Right lobe of liver (tissue), 6 donors: ENCODE measurements at places on chromosomes 3 and 15.

DNA sequence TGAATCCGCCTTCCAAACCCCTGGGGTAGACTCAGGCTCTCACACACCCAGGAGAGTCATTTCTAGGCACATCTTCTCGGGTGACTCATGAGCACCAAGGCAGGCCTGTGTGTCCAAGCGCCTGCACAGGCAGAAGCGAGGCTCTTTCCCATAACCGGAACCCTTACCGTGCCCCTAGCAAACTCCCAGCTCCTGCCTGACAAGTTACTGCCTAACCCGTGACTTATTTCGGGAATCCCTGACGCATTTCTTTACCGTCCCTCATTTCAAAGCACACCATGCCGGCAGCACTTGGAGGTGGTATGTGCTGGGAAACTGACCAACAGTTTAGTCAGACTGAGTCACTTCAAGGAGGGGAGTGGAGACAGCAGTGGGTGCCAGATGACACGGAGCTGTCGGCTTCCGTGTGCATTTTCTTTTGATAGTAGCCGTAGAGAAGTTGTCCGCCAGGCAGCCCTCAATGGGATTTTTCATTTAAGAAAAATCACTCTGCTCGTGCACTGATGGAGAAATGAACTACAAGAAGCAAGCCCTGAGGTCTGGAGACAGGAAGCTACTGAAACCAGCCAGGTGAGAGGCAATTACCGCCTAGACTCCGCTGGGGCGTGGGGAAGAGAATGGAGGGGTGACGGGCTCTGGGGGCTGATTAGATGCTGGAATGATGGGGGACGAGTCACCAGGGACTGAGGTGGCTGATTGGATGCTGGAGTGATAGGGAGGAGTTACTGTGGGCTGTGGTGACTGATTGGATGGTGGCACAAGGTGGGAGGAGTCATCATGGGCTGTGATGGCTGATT lies 17.3 kb upstream of the HRH1 start:
- H3K4me1 ChIP-seq: no peaks in the 10 kb centered on the region
- H3K36me3 ChIP-seq: no peaks in the 10 kb centered on the region
- no peaks in the 10 kb centered on the region for H3K27me3 ChIP-seq
- no peak overlapping the region for H3K4me3 ChIP-seq

- no peak overlapping the region for H3K4me3 ChIP-seq
- H3K27me3 ChIP-seq: no peaks in the 10 kb centered on the region
- no peak for DNase-seq
- no peaks in the 10 kb centered on the region for H3K36me3 ChIP-seq
- no peaks in the 10 kb centered on the region for H3K4me1 ChIP-seq
- H3K27ac ChIP-seq: no peak overlapping the region
These were observed 202.6 kb downstream of the VGLL3 start for GRCh38 chr3:86788371-86788770.

- H3K4me3 ChIP-seq: no peak overlapping the region
- H3K27ac ChIP-seq: no peak overlapping the region
- no peak for DNase-seq
- no peaks in the 10 kb centered on the region for H3K36me3 ChIP-seq
These were observed 47.6 kb downstream of the ALDH1A2 start for GRCh38 chr15:58017869-58018268.

DNA sequence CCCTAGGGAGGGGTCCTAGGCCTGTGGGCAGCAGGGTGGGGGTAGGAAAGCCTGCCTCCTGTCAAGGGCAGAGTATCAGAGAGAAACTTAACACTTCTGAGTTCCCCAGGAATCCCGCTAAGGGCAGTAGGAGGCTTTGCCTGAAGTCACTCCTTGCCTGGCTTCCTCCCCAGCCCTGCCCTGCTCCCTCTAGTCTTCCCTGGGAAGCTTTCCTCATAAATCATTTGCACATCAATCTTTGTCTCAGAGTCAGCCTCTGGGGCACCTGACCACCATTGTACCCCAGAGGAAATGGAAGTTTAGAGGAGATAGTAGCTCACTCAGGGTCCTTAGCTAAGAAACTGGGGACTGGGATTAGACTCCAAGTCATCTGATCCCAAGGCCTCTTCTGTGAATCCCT lies 129.4 kb upstream of the TLE3 start:
- H3K27me3 ChIP-seq: no peaks in the 10 kb centered on the region
- H3K36me3 ChIP-seq: no peaks in the 10 kb centered on the region
- H3K27ac ChIP-seq: no peak overlapping the region
- H3K4me3 ChIP-seq: no peak overlapping the region

DNA sequence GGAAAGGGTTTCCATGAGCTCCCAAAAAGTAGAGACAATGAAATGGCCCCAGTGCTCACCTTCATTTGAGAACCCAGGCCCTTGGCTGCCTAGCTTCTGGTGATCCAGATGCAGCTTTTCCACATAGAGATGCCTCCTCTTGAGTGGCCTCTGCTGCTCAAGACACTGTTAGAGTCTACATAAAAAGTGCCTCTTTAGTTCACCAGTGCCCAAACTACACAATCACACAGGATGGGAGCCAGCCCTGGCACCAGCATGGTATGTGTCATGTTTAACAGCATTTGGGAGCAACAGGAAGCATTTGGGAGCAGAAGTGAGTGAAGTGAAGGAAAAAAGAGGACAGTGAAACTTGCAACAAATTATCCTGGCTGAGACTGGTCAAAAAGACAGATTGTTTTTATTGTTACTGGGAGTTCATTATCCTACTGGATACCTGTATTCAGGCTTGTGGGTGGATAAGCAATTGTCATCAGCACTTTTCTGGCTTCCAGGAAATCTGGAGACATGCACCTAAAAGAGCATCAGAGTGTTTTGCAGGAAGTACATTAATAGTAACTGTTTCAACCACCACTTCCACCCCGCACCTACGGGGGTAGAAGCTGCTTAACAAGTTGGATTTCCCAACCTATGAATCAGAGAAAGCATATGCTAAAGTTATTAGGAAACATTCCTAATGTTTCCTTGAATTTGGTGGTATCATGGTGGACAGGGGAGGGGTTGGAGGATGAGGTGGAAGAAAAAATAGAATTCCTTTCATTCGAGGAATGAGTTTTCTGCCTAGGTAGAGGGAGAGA lies 416.2 kb downstream of the IGSF11 start:
- no peaks in the 10 kb centered on the region for H3K4me1 ChIP-seq
- no peak overlapping the region for H3K27ac ChIP-seq
- DNase-seq: no peak
- no peak overlapping the region for H3K4me3 ChIP-seq
- no peaks in the 10 kb centered on the region for H3K36me3 ChIP-seq

- DNase-seq: no peak
- no peak overlapping the region for H3K27ac ChIP-seq
- H3K4me3 ChIP-seq: no peak overlapping the region
- H3K27me3 ChIP-seq: no peaks in the 10 kb centered on the region
- no peaks in the 10 kb centered on the region for H3K4me1 ChIP-seq
These were observed 9.7 kb downstream of the APH1B start for GRCh38 chr15:63287109-63287508.

- H3K27me3 ChIP-seq: no peaks in the 10 kb centered on the region
- no peaks in the 10 kb centered on the region for H3K4me1 ChIP-seq
- no peak overlapping the region for H3K4me3 ChIP-seq
- no peak overlapping the region for H3K27ac ChIP-seq
- DNase-seq: no peak
These were observed 13.1 kb upstream of the ETV5 start for GRCh38 chr3:186121968-186122367.

- H3K4me1 ChIP-seq: no peaks in the 10 kb centered on the region
- DNase-seq: no peak
These were observed 175.5 kb downstream of the ADAMTS17 start for GRCh38 chr15:100166313-100166712.

DNA sequence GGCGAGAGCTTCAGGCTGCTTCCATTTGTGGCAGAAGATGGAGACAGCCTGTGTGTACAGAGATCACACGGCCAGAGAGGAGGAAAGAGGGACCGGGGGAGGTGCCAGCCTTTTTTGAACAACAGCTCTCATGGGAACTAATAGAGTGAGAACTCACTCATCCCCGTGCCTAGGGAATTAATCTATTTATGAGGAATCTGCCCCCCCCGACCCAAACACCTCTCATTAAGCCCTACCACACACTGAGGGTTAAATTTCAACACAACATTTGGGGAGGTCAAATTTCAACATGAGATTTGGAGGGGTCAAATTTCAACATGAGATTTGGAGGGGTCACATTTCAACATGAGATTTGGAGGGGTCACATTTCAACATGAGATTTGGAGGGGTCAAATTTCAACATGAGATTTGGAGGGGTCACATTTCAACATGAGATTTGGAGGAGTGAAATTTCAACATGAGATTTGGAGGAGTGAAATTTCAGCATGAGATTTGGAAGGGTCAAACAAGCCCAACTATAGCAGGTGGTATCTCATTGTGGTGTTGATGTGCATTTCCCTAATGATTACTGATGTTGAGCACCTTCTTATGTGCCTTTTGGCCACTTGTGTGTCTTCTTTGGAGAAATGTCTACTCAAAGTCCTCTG lies 20.6 kb upstream of the RFTN1 start:
- DNase-seq: no peak
- no peak overlapping the region for H3K4me3 ChIP-seq
- no peaks in the 10 kb centered on the region for H3K4me1 ChIP-seq
- H3K27me3 ChIP-seq: no peaks in the 10 kb centered on the region
- peak overlapping the region; percentile 41 for H3K27ac ChIP-seq

DNA sequence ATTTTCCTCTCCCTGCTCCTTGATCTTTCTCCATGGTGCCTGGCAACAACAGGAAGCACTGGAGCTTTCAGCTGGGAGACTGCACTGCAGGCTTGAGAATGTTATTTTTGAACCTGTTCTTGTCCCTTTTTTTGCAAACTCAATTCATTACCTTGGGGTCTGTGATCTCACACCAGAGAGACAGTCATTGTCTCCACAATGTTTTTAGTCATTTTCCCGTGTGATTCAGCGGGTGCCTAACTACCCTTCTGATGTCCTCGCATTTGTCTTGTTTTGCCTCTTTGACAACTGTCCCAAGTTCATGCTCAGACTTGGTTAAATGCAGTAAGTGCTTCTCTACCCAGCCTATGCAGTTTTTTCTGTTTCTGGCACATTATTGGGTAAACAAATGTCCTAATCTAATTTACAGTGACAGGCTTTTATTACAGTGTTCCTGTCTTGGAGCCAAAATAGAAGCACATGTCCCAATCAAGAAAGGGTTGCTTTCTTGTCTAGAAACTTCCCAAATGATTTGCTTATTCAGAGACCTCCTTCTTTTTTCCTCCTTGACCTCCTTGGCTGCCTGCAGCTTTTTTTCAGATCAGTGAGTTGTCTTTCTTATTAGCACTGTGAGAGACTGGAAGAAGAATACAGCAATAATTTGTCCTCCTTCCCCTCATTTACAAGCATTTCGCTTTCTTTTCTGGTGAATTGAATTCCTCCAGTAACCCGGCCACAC lies 162.4 kb downstream of the NSUN3 start:
- no peak for DNase-seq
- no peaks in the 10 kb centered on the region for H3K4me1 ChIP-seq
- H3K36me3 ChIP-seq: no peaks in the 10 kb centered on the region
- no peaks in the 10 kb centered on the region for H3K27me3 ChIP-seq

DNA sequence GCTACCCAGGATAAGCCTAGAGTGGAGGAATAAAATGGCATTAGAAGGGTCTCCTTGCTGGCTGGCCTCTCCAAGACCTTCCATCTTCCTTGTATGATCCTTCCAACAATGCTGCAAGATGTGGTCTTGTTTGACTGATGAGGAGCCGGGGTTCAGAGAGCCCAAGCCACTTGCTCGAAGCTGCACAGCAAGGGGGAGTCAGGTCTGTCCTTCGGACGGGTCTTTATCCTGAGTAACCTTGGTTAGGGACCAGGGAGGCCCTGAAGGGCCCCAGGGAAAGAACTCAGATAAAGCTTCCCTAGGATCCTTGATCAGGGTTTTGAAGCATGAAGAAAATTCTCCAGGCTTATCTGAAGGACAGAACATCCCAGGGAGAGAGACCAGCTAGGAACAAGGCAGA lies 7.0 kb upstream of the DNAJB8 start:
- no peaks in the 10 kb centered on the region for H3K4me1 ChIP-seq
- no peak overlapping the region for H3K27ac ChIP-seq
- no peaks in the 10 kb centered on the region for H3K36me3 ChIP-seq
- H3K4me3 ChIP-seq: no peak overlapping the region
- no peak for DNase-seq

DNA sequence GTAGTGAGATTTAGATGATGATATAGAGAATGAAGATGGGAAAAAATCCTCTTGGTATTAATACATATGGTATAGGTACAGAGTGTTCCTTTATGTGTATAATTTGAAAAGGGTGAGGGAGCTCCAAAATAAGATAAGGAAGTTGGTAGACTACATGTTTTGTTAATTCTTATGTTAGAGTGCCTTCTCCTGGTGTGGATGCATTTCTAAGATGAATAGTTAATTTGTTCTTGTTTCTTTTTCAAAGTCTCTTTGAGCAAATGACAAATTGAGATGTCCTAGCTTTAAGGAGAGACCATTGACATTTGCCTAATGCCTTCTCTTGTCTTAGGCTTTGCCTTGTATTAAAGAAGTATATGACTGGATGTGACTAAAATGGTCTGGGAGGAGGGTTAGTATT lies 34.1 kb downstream of the AKAP13 start:
- peak overlapping the region; percentile 7 for H3K27ac ChIP-seq
- H3K4me3 ChIP-seq: no peak overlapping the region
- no peaks in the 10 kb centered on the region for H3K36me3 ChIP-seq
- H3K4me1 ChIP-seq: peaks cover 8% of the 10 kb centered on the region
- no peak for DNase-seq

DNA sequence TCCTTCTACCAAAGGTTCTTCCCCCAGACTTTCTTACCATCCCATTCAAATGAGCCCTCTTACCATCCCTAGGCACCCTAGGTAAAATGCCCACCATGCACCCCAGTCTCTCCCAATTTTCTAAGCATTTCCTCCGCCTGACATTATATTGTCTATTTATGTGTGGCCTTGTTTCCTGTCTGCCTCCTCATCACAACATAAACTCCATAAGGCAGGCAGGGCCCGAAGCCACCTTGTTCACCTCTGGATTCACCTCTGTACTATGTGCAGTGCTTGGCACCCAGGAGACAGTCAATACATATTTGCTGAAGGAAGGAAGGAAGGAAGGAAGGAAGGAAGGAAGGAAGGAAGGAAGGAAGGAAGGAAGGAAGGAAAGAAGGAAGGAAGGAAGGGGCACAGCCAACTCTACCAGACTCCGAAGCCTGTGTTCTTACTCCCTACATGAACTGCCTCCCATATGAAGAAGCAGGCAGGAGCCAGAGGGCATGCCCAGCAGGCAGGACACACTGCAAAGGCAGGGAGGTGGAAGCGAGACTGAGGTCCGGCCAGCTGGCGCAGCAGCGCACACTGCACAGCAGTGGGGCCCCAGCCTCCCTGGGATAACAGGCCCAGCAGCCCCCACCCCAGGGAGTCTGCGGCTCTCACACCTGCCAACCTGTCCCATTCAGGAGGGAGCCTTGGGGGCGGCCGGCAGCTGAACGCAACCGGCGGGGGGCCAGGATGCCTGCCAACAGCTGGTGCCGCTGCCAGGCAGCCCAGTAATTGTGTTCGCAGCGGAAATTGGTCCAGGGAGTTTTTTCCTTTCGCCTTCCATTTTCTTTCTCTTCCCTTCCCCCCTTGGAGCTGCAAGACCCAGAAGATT lies 106.0 kb upstream of the LINGO1 start:
- no peaks in the 10 kb centered on the region for H3K4me1 ChIP-seq
- H3K4me3 ChIP-seq: no peak overlapping the region
- H3K27me3 ChIP-seq: no peaks in the 10 kb centered on the region
- no peaks in the 10 kb centered on the region for H3K36me3 ChIP-seq
- DNase-seq: no peak
- H3K27ac ChIP-seq: no peak overlapping the region

- H3K27ac ChIP-seq: no peak overlapping the region
- H3K27me3 ChIP-seq: no peaks in the 10 kb centered on the region
- DNase-seq: no peak
- no peak overlapping the region for H3K4me3 ChIP-seq
- no peaks in the 10 kb centered on the region for H3K4me1 ChIP-seq
These were observed 457.4 kb downstream of the SHQ1 start for GRCh38 chr3:72390841-72391240.
